ENCODE measurements at places on chromosomes 12 and 14.

DNA sequence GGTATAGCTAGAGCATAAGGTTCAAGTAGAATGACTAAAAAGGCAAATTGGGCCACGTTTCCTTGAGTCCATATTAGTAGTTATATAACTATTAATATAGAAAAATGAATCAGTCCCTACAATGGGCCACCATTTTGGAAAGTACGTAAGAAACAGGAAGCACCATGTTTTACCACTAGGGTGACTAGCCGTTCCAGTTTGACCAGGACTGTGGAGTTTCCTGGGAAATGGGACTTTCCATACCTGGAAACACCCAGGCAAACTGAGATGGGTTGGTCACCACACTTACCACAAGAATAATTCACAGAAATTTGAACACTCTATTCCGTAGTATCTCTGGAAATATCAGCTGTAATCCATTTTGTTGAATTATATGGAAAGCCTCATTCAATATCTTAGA, 2.1 kb upstream of the MAGOHB start:
- H3K36me3 ChIP-seq: peaks cover 20% of the 10 kb centered on the region
- H3K4me1 ChIP-seq: peaks cover 22% of the 10 kb centered on the region
- no peak for DNase-seq
- H3K27ac ChIP-seq: no peak overlapping the region

DNA sequence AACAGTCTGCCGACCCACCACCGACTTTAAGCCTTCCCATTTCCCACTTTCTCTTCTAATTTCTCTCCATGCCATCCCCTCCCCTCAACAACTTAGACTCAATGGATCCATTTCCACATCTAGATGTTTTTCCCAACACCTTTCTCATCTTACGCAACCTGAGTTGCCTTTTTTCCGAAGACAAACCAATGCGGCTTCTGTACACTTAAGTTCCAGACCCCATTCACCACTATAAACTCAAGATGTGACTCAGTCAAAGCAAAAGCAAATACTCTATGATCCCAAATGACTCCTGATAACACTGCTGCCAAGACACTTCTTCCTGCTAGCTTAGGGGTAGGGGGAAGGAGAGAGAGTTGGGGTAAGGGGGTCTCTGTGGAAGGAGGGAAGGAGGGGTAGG, 1.3 kb downstream of the IL22 start:
- H3K27ac ChIP-seq: no peak overlapping the region
- no peak for DNase-seq
- H3K4me3 ChIP-seq: no peak overlapping the region
- H3K27me3 ChIP-seq: peaks cover 27% of the 10 kb centered on the region

- H3K4me3 ChIP-seq: peak overlapping the region; percentile 21
- H3K27me3 ChIP-seq: no peaks in the 10 kb centered on the region
- H3K36me3 ChIP-seq: peaks cover 17% of the 10 kb centered on the region
- H3K4me1 ChIP-seq: peaks cover 83% of the 10 kb centered on the region
Measured at GRCh38 chr12:11731042-11731357, 81.5 kb downstream of the ETV6 start.

DNA sequence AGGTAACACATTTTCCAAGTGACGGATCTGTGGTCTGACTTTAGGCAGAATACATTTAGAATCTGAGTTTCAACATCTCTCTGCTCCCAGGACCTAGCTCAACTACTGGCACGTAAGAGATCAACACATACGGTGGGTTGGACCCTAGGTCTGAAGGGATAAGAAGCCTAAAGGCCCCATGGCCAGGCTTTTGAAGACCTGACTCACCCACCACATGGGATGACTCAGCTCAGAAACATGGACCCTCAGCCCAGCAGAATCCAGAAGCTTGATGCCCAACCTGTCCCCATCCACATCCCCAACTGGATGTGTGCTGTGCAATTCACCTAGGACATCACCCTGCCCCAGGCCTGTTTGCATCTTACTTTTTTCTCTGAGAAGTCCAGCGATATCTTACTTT, 770.2 kb downstream of the BCL11B start:
- H3K4me3 ChIP-seq: no peak overlapping the region
- peaks cover 15% of the 10 kb centered on the region for H3K4me1 ChIP-seq
- DNase-seq: no peak
- H3K36me3 ChIP-seq: no peaks in the 10 kb centered on the region
- H3K27me3 ChIP-seq: no peaks in the 10 kb centered on the region

DNA sequence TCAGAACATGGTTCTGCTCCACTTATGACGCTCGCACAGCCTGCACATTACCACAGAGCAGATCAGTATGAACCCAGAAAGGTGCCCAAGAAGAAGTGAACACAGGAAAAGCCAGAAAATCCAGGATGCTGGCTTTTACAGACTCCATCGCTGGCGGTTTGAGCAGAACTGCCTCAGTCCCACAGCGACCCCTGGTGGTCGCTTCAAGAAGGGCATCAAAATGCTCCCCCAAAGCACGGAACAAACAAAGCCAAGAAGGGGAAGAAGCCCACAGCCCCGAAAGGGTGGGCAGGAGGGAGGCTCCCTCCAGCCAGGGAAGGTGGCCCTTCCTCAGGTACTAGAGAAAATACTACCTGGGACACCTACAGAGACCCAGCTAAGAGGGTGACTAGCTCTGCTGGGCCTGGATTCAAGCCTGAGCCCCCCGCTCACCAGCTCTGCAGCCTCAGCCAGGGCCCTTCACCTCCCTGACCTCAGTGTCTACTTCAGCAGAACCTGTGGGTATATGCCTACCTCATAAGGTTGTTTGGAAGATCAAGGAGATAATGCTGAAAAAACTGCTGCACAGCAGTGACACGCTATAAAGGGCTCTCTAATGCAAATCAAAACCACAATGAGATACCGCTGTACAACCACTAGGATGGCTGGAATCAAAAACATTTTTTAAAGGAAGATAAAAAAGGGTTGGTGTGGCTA, 98.1 kb downstream of the NCOR2 start:
- no peak overlapping the region for H3K27ac ChIP-seq
- H3K4me1 ChIP-seq: peaks cover 29% of the 10 kb centered on the region
- DNase-seq: peak; percentile 51
- H3K27me3 ChIP-seq: no peaks in the 10 kb centered on the region

DNA sequence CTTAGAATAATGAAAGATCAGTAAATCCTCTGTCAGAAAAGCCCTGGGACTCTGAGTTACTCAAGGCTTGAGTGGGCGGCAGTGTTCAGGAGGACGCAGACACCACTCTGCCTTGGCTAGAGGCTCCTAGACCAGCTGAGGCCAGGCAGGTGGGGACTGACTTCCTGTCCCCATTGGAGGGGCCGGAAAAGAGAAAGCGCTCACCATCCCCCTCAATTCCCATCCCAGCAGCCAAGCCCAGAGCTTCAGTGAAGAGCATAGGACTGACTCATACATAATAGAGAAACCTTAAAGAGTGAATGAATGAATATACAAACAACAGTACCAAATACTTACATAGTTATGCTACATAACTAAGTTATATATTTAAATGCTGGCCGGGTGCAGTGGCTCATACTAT, 62.0 kb downstream of the PLEKHG7 start:
- no peak for DNase-seq
- no peaks in the 10 kb centered on the region for H3K36me3 ChIP-seq
- no peaks in the 10 kb centered on the region for H3K27me3 ChIP-seq
- H3K4me1 ChIP-seq: peaks cover 10% of the 10 kb centered on the region

DNA sequence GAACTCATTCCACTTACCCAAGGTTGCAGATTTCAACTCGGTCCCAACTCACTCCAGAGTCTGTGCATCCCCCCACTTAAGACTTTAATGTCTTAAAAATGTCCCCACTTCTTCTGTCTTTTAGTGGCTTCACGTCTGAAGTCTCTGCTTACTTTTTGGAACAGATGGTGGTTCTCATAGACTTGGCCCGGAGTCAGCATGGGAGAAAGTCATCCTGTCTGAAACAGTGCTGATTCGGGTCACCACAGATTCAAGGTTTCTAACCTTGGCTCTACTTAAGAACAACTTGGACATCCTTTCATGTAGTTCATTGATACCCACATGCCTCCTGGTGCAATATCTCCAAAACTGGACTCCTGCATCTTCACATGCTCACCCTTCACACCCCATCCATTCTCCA, 26.0 kb downstream of the CHST11 start:
- no peaks in the 10 kb centered on the region for H3K27me3 ChIP-seq
- H3K27ac ChIP-seq: peak overlapping the region; percentile 13
- peaks cover 90% of the 10 kb centered on the region for H3K4me1 ChIP-seq
- no peak overlapping the region for H3K4me3 ChIP-seq

DNA sequence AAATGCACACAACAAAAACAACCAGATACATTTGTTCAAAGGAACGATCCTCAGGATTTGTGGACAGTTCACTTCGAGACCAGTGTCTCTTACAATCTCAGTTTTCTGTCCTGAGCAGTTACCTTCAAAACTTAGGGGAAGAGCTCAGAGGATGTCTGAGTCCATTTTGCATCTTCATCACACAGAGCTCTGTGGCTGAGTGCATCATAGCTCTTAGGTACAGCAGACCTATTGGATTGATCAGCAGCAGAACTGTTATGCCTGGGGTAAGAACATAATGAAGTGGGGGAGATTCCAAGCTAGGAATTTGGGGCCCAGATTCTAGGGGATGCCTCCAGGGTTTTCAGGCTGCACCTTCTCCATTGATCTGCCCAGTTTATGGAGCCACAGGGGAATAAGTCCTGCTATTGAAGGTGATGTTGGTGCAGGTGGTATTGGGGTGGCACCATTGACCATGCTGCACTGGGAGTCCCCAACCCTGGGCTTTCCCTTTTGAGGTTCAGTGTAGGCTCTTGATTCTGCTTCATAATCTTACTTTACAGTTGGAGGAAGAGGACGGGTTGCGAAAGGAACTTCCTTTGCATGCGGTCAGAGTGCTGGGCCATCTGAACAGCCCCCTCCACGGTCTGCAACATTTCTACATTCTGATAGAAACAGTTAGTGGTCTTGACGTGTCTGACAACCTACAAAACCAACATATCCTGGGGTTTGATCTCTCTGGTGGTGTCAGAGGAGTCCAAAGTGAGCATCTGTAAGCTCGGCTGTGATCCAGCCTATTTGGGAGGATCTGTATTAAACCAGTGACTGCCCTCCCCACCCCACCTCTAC, 112.8 kb downstream of the CHST11 start:
- no peaks in the 10 kb centered on the region for H3K27me3 ChIP-seq
- peak; percentile 61 for DNase-seq
- no peak overlapping the region for H3K4me3 ChIP-seq
- peaks cover 15% of the 10 kb centered on the region for H3K36me3 ChIP-seq
- H3K27ac ChIP-seq: peak overlapping the region; percentile 33

DNA sequence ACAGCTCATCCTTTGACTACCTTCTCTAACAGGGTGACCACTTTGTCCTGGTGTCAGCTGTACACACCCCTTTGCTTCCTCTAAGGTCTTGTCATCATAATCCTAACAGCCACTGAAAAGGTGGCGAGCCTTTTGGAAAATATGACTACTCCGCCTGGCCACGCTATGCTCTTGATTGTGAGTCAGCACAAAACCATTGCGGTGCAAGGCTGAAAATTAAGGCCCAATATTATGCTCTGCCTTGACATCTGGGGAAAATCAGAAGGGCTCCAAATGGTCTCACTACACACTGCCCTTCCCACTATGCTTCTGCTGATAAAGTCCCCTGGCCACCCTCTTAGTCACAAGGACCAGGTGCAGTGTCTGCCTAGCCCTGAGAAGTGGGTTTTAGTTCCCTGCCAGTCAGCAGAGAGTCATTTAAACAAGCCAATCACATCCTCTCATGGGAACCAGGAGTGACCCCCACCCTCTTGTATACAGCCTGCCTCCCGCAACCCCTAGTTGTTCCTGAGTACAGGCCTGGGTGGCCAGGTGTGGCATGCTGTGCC, 34.3 kb downstream of the FGD6 start:
- peaks cover 5% of the 10 kb centered on the region for H3K4me1 ChIP-seq
- H3K36me3 ChIP-seq: no peaks in the 10 kb centered on the region
- no peaks in the 10 kb centered on the region for H3K27me3 ChIP-seq
- no peak overlapping the region for H3K27ac ChIP-seq

DNA sequence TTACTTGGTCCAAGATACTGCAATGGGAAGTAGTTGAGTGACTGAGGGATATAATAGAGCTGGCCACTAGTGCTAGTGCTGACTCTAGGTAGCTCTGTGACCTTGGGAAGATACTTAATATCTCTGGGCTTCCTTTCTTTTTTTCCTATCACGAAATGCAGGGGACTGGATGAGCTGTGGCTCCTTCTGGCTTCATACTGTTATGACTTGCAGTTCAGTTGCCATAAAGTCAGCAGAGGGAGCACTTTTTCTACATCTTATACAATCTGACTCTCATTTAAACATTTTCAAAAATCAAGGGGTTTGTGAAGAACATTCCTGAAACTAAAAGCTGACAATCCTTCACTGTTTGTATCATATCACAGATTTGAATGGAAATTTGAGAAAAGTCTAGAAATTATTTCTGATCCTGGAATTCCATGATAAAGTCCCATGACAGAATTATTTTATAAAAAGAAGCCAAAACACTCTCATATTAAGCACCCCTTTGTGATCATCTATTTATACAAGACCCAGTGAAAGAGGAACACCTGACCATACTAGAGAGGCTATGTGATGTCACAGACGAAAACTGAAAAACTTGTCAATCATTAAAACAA, 5.3 kb downstream of the BHLHE41 start:
- H3K36me3 ChIP-seq: no peaks in the 10 kb centered on the region
- DNase-seq: no peak
- H3K27me3 ChIP-seq: peaks cover 63% of the 10 kb centered on the region

DNA sequence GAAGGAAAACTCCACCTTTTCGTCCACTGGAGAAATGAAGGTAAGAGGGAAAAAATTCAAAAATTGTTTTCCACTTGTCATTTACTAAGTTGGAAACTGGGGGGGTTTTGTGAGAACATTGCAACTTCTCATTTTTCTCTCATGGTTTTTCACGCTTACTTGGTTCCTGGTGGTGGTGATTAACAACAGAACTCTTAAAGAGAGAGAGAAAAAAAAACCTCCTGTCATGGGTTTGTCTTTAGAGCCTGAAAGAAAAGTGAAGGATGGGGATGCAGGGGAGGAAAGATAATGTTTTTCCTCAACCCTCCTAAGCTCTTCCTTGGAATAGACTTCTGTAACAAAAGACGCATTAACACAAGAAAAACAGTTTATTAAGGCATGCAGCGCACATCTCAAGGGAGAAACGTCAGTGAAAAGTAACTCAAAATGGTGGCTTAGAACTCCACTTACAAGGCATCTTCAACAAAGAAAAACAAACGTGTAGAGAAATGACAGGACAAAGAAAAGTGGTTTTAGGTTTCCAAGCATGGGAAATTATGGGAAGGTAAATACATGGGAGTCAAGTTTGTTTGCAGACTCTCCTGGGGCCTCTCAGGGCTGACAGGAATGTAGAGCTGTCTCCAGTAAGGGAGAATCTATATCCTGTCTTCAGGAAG, 81.9 kb upstream of the ATF7IP start:
- peaks cover 2% of the 10 kb centered on the region for H3K4me1 ChIP-seq
- no peak for DNase-seq
- peaks cover 2% of the 10 kb centered on the region for H3K36me3 ChIP-seq
- no peaks in the 10 kb centered on the region for H3K27me3 ChIP-seq
- H3K27ac ChIP-seq: no peak overlapping the region

DNA sequence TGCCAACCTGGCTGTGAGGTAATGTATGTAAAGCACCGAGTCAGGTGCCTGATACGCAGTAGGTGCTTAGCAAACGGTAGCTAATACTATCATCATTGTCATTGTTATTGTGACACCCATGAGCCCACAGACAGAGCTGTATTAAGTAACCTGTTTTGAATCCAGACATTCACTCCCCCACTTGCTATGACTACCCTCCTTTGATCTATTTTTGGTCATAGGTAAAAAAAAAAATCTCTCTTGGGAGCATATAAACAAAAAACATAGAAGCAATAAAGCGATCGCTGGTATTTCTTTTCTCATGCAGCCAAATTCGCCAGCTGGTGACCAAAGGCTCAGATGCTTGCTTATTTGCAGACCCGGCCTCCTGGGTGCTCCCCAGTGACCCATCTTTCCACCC, 330.2 kb downstream of the DPF3 start:
- H3K27ac ChIP-seq: no peak overlapping the region
- peaks cover 2% of the 10 kb centered on the region for H3K27me3 ChIP-seq
- H3K4me3 ChIP-seq: no peak overlapping the region
